ENCODE measurements at places on chromosomes 1 and 21.

DNA sequence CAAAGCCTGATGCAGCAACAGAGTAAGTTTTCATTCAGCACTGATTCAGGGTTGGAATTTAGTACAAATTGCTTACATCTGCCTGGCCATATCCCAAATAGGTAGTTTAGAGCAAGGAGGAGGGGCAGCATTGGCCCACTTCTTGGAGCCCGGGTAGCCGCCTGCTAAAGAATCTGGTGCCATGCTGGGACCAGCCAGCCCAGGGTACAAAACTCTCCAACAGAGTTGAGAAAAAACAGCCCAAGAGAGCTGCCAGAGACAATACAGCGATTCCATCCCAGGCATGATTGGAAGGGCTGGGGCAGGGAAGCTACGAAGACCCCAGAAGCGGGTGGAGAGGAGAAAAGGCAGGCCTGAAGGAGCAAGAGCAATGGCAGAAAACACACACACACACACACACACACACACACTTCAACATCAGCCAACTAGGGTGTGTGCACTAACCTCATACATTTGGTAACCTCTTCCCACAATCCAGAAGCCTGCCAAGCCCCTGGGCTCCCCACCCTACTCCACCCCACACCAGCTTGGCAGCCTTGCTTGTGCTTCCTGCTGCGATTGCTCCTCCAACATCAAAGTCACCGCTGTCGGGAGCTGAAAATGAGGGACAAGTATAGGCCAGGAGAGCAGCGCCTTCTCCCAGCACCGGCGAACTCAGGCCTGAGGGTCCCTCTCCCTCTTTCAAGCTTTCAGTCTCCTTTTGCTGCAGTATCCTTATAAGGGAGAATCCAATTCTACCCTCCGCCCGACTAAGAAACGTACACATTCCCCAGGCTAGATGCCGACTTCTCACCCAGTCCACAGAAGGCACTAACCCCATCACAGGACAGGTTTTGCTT is 1.2 kb downstream of the PIK3C2B start:
- no peak for DNase-seq

- DNase-seq = no peak
These were observed 98.4 kb downstream of the EDEM3 start for GRCh38 chr1:184656221-184656620.

GRCh38 chr1:201357636-201358348 is 19.7 kb downstream of the TNNT2 start:
- DNase-seq = no peak

GRCh38 chr1:201153474-201154388 is 543 bp downstream of the TMEM9 start:
- no peak for DNase-seq

DNA sequence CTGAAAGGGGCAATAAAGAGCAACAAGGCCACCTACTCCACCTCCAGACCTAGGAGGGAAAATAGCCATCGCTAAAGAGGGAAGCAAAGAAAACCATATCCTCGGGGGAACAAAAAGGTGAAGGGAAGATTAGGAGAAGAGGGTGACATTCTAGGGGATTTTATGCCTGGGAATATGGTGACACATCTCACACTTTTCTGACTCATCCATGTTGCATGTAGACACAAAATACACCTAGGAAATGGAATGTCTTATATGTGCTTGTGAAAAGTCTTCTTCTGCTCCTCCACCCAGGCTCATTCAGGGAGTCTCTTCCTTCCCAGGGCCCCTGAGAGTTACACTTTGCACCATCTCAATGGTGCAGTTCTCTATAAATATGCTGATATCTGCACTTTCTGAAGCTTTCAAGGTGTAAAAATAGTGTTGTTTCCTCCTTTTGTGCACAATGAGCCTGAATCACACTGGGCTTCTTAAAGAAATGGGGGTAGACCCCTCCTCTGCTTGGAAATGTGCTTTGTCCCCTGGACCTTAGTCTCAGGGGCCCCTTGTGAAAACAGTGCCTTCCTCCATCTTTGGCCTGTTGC is 195.9 kb downstream of the CYYR1 start:
- DNase-seq = no peak

- DNase-seq = no peak
These were observed 2.5 kb upstream of the TRIM67 start for GRCh38 chr1:231159202-231159962.

DNA sequence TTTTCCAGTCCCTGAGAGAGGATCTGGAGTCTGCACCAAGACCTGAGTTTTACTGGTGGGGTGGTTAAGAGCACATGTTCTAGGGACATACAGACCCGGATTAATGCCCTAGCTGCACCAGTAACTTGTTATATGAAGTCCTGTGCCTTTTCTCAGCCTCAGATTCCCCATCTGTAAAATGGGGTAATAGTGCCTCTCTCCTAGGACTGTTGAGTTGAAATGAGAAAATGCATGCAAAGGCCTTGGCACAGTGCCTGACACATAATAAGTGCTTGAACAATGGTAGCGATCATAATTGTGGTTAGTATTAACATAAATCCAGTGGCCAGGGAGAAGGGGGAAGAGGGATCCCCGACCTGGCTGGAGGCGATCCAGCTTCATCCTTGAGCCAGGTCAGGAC is 12.3 kb downstream of the AHDC1 start:
- no peak for DNase-seq

DNA sequence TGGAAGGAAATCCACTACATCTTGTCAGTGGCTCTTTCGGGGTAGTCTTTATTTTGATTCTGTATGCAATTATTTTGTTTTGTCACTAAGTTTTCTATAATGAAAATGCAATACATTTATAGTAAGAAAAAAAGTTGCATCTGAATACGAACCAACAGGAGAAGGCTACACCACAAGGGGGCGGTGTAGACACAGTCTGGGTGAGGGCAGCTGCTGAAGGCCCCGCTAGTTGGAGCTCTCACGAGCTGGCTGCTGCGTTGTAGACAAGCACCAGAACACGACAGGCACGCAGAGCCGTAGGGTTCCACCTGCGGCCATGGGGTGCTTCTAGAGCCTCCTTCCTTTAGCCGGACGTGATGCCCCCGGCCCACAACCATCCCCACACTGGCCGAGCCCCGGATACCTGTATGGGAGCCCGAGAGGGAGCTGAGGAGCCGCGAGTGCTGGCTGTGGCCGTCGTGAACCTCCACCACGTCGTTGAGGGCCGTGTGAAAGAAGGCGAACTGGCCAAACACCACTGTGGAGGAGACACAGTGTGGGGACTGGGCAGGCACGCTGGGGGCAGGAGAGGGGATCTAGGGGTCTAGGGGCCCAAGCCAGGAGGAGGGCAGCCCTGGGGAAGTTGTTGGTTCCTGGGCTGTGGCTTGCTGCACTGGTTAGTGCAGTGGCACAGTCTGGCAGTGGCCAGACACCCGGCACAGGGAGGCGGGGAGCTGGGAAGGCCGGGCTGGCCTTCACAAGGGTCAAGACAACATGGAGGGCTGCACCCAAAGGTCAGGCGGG is 160.8 kb downstream of the ZSCAN20 start:
- DNase-seq = peak; percentile 83

DNA sequence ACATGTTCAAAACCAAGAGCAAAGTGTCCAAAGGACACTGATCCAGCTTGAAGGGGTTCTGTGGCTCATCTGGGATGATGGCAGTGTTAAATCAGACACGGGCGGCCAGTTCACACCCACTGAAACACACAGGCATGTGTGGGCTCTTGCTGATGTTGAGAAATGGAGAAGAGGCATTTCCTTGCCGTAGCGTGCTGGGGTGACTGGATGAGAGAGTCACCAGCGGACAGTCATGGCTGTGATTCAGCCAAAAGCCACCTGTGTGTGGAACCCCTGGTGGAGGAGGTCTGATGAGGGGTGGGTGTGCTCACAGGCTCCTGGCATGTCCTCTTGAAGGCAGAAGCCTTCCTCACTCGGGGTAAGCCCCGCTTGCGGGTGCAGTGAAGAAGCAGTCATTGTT is 7.2 kb downstream of the C1orf35 start:
- peak; percentile 8 for DNase-seq

- DNase-seq = no peak
These were observed 322 bp downstream of the TFB2M start for GRCh38 chr1:246565751-246566127.

DNA sequence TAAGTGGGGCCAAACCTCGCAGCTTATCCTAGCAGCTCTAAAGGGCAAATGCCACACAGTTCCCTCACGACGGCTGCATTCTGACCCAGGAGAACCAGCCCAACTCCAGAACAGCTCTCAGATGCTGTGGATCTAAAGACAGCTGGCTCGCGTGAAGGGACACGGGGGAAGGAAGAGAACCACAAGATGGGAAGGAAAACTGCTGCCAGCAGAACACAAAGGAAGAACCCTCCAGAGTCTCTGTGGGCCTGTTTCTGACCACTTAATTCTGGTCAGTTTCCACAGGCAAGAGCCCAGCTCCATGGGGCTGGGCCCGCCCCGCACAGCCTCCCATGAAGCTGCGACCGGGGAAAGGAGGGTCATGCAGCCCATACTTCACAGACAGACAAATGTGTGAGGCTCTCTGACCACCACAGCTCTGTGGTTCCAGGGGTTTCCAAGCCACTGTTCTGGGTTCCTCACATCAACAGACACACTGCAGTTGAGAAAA is 61.1 kb downstream of the SLC45A1 start:
- DNase-seq = no peak

DNA sequence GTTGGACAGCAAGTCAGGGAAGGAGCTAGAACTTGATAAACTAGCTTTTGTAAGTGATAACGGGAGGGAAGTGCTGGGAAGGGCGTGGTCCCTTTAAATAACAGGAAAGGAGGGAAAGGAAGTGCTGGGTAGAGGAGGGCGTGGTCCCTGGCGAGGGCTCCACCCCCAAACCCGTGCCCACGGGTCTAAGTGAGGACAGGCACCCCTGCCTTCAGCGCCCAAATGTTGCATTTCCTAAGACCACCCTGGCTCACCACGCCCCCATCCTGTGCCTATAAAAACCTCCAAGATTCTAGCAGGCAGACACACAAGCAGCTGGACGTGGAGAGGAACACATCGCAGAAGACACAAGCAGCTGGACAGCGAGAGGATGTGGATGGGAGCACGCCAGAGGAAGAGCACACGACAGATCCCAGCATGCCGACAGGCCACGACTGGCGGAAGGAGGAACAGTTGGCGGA is 58.5 kb downstream of the PALMD start:
- no peak for DNase-seq

DNA sequence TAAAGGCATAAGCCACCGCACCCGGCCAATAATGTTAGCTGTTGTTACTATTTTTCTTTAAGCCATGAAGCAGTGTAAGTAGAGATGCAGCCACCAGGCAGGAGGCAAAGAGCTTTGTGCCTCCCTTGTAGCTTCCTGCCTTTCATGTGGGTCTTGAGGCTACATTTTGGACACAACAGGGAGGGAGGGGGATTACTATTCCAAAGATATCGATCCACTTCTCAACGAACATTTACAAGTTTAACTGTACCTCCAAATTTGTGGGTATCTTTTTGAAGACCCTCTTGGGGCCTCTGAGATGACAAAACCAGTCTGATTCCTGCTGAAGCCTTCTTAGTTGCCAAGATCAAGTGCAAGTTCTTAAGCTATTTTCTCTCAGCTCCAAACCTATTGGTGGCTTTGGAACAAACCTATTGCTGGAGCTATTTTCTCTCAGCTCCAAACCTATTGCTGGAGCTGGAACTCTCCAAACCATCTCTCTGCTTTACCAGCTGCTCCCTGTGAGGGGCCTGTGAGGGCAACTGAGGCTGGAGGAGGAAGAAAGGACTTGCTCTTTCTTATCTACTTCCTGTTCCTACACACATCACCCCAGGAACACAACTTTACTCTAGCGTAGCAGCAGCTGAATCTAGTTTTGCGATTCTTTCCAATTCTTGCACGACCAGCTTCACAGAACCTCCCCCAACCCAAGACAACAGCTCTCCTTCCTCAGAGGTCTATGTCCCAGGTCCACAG is 16.1 kb upstream of the RCAN3 start:
- DNase-seq = no peak

All from GM13977 (cell line).